ENCODE measurements at places on chromosomes 7 and 10. TPM values are rescaled to one million over a fixed set of nuclear protein-coding genes. Genes with fewer than 3 reads are reported as not detected.

GRCh38 chr10:113475381-113475807, 77.5 kb upstream of the HABP2 start:
- H3K4me1 ChIP-seq = no peaks in the 10 kb centered on the region
- H3K27ac ChIP-seq = no peak overlapping the region
- H3K36me3 ChIP-seq = no peaks in the 10 kb centered on the region

DNA sequence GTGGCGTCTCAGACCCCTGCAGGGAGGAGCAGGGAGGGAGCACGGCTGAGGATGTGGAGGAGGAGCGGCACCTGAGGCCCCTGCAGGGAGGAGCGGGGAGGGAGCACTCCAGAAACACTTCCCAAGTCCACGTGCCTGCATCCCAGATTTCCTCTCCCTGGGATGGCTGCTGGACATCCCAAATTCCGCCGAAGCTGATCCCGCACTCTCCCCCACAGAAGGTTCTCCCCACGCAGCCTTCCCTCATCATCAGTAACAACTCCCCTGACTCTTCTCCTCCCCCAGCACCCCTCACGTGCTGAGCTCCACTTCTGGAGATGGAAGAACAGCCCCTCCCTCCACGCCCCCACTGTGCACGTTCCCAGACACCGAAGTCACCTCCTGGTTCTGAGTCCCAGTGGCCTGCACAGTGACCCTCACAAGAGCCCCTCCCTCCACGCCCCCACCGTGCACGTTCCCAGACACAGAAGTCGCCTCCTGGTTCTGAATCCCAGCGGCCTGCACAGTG, 17.8 kb upstream of the FOXL3 start:
- no peak overlapping the region for H3K27ac ChIP-seq
- no peak overlapping the region for H3K4me3 ChIP-seq
- DNase-seq = no peak
- H3K36me3 ChIP-seq = no peaks in the 10 kb centered on the region

GRCh38 chr7:156639426-156640256, 933 bp upstream of the RNF32 start:
- H3K4me3 ChIP-seq = peak overlapping the region; percentile 68
- H3K36me3 ChIP-seq = no peaks in the 10 kb centered on the region
- no peak for DNase-seq
- H3K4me1 ChIP-seq = peaks cover 19% of the 10 kb centered on the region
- H3K27me3 ChIP-seq = no peaks in the 10 kb centered on the region
- peak overlapping the region; percentile 54 for H3K27ac ChIP-seq

DNA sequence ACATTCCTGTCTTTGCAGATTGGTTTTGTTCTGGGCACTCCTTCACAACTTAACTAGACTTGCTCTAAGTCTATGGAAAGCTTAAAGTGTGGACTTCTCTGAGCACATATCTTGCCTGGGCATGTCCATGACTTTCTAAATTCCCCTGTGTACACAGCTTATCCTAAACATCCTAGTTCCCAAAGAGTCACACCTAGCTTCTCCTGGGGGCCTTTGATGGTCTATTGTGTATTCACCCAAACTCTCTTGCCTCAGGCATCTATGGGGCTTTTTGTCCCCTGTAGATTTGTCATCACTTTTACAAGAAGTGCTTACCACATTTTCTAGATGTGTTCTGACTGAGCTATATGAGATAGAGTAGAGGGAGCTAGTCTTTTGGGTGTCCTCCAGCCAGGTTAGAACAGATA, 12.2 kb upstream of the ZNF488 start:
- H3K27ac ChIP-seq = no peak overlapping the region
- H3K36me3 ChIP-seq = no peaks in the 10 kb centered on the region
- peaks cover 6% of the 10 kb centered on the region for H3K4me1 ChIP-seq

- H3K4me1 ChIP-seq = no peaks in the 10 kb centered on the region
- no peaks in the 10 kb centered on the region for H3K36me3 ChIP-seq
- H3K27ac ChIP-seq = no peak overlapping the region
- H3K4me3 ChIP-seq = no peak overlapping the region
These were observed 81.9 kb downstream of the GPR141 start for GRCh38 chr7:37765421-37765829.

DNA sequence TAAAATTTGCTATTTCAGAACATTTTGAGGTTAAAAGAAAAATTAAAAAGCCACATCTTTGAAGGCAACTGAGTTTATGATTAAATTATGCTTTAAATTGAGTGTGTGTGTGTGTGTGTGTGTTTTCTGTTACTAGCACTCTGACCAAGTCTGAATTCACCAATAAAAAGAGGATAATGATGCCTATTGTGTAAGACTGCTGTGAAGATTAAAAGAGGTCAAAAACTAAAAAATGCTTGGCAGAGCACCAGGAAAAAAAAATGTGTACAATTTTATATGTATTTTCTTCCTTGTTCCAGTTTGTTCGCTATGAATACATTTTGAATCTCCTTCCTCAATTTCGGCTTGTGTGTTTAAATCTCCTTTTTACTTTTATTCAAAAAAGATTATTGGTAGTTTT, 316.6 kb upstream of the MAGI2 start:
- no peak for DNase-seq
- no peak overlapping the region for H3K4me3 ChIP-seq
- no peaks in the 10 kb centered on the region for H3K4me1 ChIP-seq
- H3K36me3 ChIP-seq = no peaks in the 10 kb centered on the region

- no peaks in the 10 kb centered on the region for H3K4me1 ChIP-seq
- no peaks in the 10 kb centered on the region for H3K36me3 ChIP-seq
- H3K27me3 ChIP-seq = no peaks in the 10 kb centered on the region
- no peak overlapping the region for H3K4me3 ChIP-seq
These were observed 23.4 kb downstream of the ATOH7 start for GRCh38 chr10:68208424-68209042.

DNA sequence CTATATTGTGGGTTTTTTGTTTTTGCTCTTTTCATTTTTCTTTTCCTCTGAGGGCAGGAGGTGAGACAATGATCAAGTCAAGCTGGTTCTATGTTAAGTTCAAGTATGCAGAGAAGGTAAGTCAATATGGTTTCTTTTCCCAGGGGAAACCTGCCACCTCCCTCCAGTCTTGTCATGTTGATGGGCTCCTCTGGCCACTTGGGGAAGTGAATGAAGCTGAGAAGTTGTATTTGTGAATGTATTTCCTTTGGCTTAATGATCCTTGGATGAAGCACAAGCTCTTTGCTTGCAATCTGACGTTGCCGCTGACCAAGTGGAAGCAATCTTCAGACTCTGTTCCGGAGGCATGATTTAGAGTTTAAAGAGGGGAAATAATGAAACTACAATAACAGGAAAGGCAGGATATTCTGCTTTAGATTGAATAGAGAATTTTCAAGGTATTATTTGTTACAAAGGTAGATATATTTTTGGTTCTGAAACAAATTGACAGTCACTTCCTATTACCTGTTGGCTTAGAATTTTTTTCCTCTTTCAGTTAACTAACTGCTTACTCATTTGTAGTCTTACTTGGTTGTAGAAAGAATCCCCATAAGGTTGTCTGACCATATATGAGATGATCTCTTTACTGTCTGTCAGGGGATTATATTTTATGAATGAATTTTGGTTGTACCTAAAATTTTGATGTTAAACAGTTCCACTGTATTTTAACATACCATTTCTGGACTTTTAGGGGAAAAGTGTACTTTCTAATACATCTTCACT, 369.6 kb downstream of the AUTS2 start:
- no peak for DNase-seq
- H3K36me3 ChIP-seq = no peaks in the 10 kb centered on the region
- H3K4me3 ChIP-seq = no peak overlapping the region
- no peaks in the 10 kb centered on the region for H3K27me3 ChIP-seq
- no peak overlapping the region for H3K27ac ChIP-seq
- H3K4me1 ChIP-seq = no peaks in the 10 kb centered on the region

Gene WNT8B
- total RNA-seq = not detected

GRCh38 chr10:58662314-58662713, 149.6 kb downstream of the BICC1 start:
- H3K27ac ChIP-seq = no peak overlapping the region
- no peaks in the 10 kb centered on the region for H3K36me3 ChIP-seq
- no peak for DNase-seq
- no peaks in the 10 kb centered on the region for H3K27me3 ChIP-seq
- H3K4me3 ChIP-seq = no peak overlapping the region

GRCh38 chr7:39623732-39624441, 515 bp downstream of the RALA start:
- peaks cover 11% of the 10 kb centered on the region for H3K4me1 ChIP-seq
- H3K27me3 ChIP-seq = no peaks in the 10 kb centered on the region
- DNase-seq = no peak

Gene DLX6
- total RNA-seq = not detected

DNA sequence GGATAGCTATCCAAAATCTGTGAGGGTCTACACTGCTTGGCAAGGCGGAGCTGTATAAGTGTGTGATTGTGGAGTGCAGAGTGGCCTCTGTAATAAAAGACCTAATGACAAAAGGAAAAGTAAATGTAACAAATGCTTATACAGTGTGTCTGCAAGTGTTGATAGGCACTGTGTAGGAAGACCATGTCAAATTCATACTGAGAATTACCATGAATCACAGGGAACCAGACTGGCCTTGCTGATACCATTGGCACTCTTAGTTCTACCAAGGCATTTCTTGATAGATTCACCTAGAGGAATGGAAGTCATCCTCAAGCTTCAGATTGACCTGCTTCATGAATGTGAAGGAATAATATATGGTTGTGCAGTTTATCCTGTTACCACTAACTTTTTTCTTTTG, 58.8 kb downstream of the CYCS start:
- no peaks in the 10 kb centered on the region for H3K27me3 ChIP-seq
- no peak overlapping the region for H3K4me3 ChIP-seq
- H3K4me1 ChIP-seq = peaks cover 28% of the 10 kb centered on the region
- H3K27ac ChIP-seq = no peak overlapping the region
- H3K36me3 ChIP-seq = no peaks in the 10 kb centered on the region

Gene TBX20
- total RNA-seq = not detected
